ENCODE measurements at places on chromosomes 2 and 18.

- no peak for DNase-seq
These were observed 111.1 kb downstream of the AP1S3 start for GRCh38 chr2:223725986-223726970.

GRCh38 chr18:44198612-44199284, 481.9 kb upstream of the SETBP1 start:
- no peak for DNase-seq

DNA sequence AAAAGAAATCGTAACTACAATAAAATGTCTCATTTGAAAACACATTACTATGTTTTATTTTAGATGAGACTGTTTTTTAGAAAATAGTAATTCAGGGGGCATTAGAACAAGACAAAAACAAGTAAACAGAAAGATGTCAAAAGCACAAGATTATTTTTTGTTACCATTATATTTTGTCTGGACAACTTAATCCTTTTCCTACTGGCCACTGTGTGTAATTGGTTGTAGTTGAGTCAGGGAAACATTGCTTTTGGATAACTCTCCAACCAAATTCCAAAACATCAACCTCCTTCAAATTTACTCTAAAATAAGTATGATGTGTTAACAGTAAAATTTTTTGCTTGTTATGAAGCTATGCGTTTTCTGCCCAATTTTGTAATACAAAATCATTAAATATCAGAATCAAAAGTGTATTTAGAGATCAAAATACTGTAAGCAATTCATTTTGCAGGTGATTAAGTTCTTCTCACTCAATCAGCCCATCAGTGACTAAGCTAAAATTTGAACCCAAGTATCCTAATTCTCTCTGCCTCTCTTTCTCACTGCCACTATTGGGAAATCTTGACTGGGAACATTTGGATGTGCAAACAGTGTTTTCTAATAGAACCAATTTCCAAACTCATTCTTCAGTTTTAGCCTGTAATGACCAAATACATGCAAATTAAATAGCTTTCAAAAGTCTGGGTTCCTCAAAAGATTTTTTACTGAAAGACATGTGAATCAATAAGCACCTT, 11.4 kb upstream of the MEIS1 start:
- DNase-seq, result no peak

- DNase-seq, result no peak
These were observed 16.9 kb downstream of the EML6 start for GRCh38 chr2:54740333-54740732.

- no peak for DNase-seq
These were observed 663 bp downstream of the RHBDD1 start for GRCh38 chr2:226836548-226836885.

Measured in cerebellar nuclear complex (tissue), 1 donor.